ENCODE measurements at places on chromosomes 2 and 18. TPM values are rescaled to one million over a fixed set of nuclear protein-coding genes. Genes with fewer than 3 reads are reported as not detected.

- DNase-seq, result no peak
These were observed 141.1 kb downstream of the SOCS6 start for GRCh38 chr18:70429847-70430500.

- DNase-seq, result no peak
These were observed 54.4 kb downstream of the SETBP1 start for GRCh38 chr18:44735096-44735495.

The RGPD4 gene
- not detected for total RNA-seq

- no peak for DNase-seq
These were observed 233.4 kb downstream of the MTX2 start for GRCh38 chr2:176502619-176503018.

DNA sequence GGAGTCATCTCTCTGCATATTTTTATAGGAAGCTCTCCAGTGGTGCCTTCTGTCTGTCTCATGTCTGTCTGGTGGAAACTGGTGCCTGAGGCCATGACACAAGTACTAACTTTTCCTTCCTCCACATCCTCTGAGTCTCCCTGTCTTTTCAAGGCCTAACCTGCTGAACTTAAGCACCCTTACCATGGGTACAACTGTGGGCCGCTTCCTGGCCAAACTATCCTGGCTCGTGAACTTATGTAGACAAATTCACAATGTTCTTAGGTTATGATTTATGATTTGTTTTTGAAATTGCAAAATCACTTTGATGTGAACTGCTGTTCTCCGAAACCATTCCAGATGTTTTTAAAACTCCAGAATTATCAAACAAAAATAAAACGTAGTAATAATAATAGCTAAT, 804.5 kb upstream of the POU3F3 start:
- DNase-seq, result no peak

DNA sequence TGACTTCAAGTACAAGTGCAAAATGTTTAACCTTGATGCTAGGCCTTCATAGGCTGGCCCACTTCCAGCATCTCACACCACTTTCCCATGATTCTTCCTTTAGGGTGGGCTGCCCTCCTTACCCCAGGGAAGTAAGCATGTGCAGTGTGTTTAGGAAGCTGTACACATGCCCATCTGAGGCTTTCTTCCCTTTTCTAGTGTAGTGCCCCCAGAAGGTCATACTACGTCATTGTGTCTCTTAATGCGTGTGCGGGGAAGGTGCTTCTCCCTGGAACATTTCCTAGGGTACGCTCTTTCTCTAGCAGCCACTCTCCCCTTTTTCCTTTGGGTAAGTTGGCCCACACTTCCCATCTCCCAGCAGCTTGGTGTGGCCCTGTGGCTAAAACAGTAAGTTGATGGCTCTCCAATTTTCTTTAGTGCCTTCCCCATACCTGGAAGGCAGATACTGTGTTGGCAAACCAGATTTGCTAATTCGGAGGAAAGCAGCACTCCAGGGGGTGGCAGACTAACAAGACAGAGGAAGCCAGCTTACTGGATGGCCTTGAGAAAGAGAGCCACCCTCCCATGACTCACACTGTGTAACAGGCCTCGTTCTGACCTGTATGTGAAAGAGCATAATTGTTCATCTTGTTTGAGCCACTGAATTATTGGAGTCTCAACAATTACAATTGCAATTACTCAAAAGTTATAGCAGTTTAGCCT, 1.1 kb upstream of the SULT6B1 start:
- DNase-seq, result peak; percentile 69

DNA sequence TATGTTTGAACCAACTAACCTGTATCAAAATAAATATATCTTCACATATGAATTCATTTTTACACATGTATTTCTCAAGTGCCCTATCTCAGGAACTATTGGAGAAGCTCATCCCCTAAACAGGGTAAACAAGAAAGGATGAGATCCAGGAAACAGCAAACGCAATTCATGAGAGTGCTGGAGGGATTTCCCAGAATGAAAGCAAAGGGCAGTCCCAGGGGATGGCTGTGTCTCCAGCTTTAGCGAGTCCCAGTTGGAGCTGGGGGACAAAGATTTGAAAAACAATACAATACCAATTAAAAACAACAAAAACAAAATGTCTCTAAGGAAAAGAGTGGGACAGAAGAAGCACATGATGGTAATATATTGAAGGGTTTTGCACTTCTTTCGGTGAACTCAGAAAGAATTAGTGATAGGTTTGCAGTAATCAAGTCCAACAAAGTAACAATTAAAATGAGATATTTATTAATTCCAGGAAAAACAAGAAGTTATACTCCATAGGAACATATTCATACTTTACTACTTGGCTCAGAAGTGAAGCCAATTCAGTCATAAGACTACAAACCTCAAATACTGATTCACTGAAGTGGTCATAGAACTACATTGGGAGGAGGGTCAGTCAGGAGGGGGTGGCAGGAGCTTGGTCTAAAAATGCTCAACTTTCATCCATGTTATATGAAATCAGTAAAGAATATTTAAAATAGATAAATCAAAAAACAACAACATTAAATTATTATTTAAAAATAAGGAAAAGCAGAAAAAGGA, 73.1 kb upstream of the PDE1A start:
- no peak for DNase-seq

Measured in fibroblast of villous mesenchyme (primary cell).